ENCODE measurements at places on chromosomes 2 and 18. TPM values are rescaled to one million over a fixed set of nuclear protein-coding genes. Genes with fewer than 3 reads are reported as not detected.

The GREB1L gene
- 1.6 TPM for polyA plus RNA-seq

The CHRND gene
- 0.11 TPM for polyA plus RNA-seq

The REG1B gene
- polyA plus RNA-seq = not detected

The SNORC gene
- 2.8 TPM for polyA plus RNA-seq

The MOGAT1 gene
- 0.11 TPM for polyA plus RNA-seq

All from H1 (cell line).